ENCODE measurements at places on chromosomes 6 and 20. TPM values are rescaled to one million over a fixed set of nuclear protein-coding genes. Genes with fewer than 3 reads are reported as not detected.

Gene CDH4
- 1.1 TPM for total RNA-seq

DNA sequence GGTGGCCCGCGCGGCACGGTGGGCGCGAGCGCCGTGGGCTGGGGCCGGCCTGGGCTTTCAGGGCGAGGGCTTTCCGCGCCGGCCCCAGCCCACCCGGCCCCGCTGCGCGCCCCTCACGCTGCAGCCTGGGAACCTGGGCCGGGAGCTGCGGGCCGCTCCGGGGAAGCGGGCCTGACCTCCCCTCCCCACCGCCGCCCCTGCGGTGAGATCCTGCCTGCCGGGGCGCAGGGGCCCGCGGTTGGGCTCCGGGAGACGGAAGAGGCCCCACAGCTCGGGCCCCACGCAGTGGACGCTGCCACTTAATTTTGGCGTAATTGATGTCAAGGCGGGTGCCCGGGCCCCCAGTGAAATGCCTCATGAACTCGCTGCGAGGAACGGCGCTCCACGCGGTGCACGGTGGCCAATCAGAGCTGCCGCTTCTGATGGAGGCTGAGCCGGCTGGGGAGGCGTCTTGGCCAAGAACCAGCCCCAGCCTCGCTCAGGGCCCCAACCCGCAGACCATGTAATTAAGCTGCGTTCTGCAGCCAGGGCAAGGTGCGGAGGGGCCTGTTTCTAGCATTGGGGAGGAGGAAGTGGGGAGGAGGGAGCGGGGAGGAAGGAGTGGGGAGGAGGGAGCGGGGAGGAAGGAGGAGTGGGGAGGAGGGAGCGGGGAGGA is 96.1 kb upstream of the BHLHE23 start:
- peak; percentile 92 for DNase-seq

DNA sequence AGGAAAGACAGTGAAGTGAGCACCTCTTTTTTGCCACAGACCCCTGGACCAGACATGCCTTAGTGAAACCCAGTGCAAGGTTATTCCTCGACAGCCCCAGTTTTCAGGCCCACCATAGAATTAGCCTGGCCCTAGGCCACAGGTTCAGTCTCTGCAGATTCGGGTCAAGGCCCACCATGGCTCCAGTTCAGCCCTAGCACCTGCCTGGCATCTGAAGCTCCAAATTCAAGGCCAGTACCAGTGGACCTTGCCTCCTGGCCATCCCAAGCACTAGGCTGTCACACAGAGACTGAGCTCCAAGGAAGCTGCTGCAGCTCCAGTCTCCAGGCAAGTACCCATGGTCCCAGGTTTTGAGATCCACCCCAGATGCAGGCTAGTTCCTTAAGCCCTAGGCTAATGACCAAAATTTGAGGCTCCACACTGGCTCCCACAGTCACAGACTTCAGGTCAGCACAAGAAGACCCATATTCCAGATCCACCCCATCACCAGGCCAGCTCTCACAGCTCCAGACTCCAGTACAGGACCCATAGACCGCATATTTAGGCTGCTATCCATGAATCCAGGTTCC is 877.5 kb upstream of the ADGRB3 start:
- DNase-seq, result peak; percentile 4

Gene SEL1L2
- total RNA-seq, result not detected

Gene FAXC
- total RNA-seq, result 1.1 TPM

GRCh38 chr6:79650950-79651349 is 19.8 kb downstream of the SH3BGRL2 start:
- no peak for DNase-seq

Gene HSPA1L
- 0.29 TPM for total RNA-seq

GRCh38 chr6:101655109-101655508 is 261.6 kb downstream of the GRIK2 start:
- no peak for DNase-seq

DNA sequence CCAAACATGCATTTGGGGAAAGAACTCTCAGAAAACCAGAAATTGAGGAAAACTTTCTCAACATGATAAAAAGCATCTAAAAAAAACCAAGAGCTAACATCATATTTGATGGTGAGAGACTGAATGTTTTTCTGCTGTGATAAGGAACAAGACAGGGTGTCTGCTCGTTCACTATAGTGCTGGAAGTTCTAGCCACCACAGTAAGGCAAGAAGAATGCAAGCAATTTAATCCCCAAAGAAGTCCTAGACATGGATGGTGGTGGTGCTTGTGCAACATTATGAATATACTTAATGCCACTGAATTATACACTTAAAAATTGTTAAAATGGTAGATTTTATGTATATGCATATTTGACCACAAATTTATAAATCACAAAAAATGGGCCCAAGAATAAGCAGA is 53.4 kb downstream of the LYRM2 start:
- no peak for DNase-seq

- DNase-seq, result peak; percentile 75
These were observed 46.0 kb downstream of the CPXM1 start for GRCh38 chr20:2754424-2754823.
